Amniotic stem cell (primary cell): ENCODE measurements at places on chromosomes 5 and 9.

DNA sequence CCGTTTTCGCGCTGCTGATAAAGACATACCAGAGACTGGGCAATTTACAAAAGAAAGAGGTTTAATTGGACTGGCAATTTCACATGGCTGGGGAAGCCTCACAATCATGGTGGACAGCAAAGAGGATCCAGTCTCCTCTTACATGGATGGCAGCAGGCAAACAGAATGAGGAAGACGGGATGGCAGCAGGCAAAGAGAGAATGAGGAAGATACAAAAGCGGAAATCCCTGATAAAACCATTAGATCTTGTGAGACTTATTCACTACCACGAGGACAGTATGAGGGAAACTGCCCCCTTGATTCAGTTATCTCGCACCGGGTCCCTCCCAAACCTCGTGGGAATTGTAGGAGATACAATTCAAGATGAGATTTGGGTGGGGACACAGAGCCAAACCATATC lies 95.0 kb downstream of the OSTF1 start:
- DNase-seq, result no peak

- no peak for DNase-seq
Measured at GRCh38 chr5:119340597-119341218, 15.1 kb upstream of the TNFAIP8 start.

DNA sequence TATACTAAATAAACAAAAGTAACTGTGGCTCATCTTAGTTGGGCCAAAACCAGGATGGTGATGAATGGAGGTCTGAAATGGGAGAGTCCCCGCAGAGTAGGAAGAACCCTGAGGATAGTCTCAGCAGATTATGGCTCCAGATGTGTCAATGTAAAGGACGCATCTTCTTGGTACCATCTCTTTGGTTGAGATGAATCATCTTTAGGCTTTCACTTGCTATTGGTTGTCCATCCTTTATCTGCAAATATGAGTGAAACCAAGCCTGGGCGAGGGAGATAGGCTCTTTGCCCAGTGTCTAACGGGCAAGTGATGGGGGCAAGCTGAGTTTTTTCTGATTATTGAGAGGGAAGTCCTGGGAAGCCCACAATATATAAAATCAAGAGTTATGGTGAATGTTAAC lies 19.4 kb upstream of the LCP2 start:
- DNase-seq, result no peak

- DNase-seq, result no peak
Measured at GRCh38 chr5:34517249-34517648, 138.9 kb upstream of the RAI14 start.

DNA sequence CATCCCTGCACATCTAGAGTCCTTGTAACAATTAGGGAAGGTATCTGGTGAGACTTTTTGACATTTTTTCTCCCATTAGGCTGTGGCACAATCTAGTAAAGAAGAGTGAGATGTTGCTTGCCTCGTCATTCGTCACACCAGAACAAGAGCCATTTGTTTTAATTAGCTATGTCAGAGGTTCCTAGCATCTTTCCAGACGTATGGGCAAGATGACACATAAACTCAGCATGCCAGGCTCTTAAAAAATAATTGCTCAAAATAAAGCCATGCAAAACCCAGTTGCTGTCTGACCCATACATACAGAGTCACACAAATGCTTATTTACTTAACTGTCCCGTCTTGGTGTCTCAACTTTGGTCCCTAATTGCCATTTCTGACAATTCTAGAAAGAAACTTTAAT lies 125.9 kb downstream of the TRPM3 start:
- no peak for DNase-seq

- peak; percentile 34 for DNase-seq
Measured at GRCh38 chr5:60066502-60066901, 173.0 kb upstream of the PDE4D start.

GRCh38 chr9:21470126-21470525 lies 12.0 kb downstream of the IFNE start:
- DNase-seq, result no peak

DNA sequence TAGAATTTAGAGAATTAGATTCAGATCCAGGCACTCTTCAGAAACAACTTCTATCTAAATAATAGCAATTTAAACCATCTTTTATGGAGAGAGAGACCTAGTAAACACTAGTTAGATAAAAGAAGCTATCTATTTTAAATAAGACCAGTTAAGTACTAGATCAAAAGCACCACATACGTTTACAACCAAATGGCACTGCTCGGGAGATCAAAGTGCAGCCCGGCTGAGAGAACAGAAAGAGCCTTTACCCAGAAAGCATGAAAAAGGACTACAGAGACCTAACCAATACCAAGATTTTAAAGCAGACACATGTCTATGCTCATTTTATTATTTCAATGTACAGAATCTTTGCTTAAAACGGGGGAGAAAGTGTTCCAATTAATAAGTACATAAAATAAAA lies 30.8 kb downstream of the LIX1 start:
- no peak for DNase-seq

DNA sequence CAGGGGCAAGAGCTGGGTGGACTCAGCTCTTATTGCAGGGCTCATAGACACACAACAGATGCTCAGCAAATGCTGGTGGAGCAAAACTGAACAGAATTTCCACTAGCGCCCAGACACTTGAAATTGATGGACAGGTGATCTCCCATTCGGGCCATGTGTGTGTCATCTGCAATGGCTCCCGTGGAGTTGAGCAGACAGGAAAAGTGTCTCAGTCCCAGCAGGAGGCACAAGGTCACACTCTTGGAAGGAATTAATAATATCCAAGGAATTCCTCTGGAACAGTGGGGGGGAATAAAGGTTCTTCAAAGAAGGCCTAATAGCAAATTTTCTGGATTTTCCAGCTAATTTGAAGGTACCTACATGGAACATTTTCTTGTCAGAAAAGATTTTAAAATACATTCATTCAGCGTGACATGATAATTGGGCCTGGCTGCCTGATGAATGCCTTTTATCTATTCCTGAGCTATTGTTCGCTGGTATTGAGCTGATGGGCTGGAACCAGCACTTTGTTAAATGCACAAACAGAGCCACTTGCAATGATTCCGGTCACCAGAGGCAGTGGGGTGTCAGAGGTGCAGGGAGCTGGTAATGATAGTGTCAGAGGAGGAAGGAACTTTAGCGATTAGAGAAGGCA lies 31.5 kb upstream of the ALDH1B1 start:
- DNase-seq, result no peak

DNA sequence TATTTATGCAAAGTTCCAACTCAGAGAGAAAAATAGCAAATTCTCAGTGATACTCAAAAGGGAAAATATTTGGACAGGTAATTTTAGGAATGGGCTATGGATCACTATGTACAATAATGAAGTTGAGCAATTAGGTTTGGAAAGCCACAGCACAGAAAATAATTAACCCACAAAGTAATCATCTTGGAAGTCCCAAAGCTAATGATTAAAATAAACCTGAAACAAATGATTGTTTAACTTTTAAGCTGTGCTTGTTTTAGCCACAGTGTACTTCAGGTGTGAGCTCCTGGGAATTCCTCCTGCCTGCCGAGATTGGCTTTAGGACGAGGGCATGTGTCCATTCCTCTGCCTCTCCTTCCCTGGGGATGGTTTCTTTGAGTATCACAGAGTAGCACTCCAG lies 403.9 kb downstream of the ZSWIM6 start:
- DNase-seq, result no peak

DNA sequence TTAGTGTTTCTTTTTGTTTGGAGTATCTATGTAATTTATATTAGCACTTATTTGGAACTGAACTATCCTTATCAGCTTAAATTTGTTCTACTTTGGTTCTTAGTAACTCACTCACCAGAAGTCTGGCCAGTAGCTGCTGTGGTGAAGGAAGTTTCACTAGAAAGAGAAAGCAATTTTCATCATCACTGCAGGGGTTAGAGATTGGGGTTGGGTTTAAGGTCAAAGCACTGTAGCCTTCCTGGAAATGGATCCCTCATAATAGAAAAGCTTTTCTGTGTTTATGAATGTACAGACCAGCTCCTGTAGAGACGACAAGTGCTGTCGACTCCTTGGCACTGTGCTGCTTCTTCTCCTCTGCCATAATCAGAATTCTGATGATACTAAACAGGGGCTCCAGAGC lies 22.2 kb downstream of the MROH2B start:
- no peak for DNase-seq

GRCh38 chr5:130890610-130891009 lies 274.4 kb downstream of the HINT1 start:
- DNase-seq, result no peak

- DNase-seq, result peak; percentile 75
Measured at GRCh38 chr5:149406203-149406978, 27.3 kb upstream of the IL17B start.

- no peak for DNase-seq
Measured at GRCh38 chr5:119666542-119666941, 37.2 kb downstream of the FAM170A start.

- no peak for DNase-seq
Measured at GRCh38 chr5:92544596-92544995, 1036.4 kb downstream of the NR2F1-AS1 start.

GRCh38 chr5:145872486-145872885 lies 328 bp downstream of the GRXCR2 start:
- no peak for DNase-seq

DNA sequence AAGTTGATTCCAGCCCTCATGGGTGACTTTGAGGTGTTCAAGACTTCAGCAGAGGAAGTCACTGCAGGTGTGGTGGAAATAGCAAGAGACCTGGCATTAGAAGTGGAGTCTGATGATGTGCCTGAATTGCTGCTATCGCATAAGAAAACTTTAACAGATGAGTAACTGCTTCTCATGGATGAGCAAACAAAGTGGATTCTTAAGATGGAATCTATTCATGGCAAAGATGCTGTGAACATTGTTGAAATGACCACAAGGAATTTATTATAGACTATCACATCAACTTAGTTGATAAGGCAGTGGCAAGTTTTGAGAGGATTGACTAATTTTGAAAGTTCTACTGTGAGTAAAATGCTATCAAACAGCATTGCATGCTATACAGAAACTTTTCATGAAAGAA lies 17.1 kb upstream of the POU4F3 start:
- DNase-seq, result no peak

DNA sequence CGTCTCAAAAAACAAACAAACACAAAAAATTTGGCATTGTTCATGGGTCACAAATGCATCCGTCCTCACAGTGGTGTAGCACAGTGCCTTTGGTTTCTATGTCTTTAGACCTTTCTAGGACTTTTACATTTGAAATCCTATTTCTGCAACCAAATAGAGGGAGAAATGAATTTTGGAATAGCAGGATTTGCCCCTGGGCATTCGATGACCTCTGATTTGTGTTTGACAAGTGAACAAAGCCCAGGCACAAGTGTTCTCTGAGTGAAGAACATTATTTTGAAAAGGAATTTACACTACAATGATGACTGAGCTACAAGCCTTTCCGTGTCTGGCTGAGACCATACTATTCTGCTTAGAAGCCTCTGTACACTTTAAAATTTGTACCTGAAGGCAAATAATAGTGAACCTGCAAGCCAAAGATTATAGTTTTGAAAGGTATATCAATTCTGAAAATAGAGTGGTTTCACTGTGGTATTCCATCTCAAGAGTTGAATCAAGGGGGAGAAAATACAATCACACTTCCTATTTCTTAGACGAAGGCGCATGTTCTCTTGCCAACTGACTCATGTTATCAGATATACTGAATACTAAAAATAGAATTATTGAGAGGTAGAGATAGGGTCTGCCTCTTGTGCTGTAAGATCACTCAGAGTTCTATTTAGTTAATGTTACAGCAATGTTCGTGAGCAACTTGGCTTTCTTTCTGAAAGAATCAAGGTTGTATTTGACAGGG lies 297.6 kb downstream of the KDM4C start:
- DNase-seq, result no peak

DNA sequence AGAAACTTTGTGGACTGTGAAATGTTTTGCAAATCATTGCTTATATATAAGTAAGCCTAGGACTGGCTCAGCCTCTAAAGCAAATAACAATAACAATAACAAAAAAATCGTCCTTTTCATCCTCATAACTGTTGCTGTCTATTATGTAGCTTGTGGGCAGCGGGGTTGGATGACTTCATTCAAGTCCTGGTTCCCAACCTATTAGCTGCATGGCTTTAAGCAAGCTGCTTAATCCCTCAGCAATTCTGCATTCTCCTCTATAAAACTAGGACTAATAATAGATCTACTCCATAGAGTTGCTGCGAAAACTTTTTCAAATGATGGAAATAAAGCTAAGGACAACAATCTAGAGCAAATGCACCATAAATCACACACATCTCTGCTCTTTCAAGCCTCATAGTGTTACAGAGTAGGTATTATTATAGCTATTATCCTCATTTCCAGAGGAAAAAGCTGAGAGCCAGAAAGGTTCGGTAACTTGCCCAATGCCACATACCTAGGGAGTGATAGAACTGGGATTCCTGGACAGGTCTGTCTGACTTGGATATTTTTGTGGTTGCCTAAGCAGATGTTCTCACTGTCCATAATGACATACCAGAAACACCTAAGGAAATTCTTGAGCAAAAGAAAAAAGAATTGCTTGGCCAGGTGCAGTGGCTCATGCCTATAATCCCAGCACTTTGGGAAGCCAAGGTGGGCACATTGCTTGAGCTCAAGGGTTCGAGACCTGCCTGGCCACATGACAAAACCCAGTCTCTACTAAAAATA lies 98.8 kb upstream of the ADRA1B start:
- no peak for DNase-seq

GRCh38 chr5:156759156-156759555 lies 90.9 kb upstream of the PPP1R2B start:
- no peak for DNase-seq

- no peak for DNase-seq
Measured at GRCh38 chr5:2752821-2753439, 1.5 kb upstream of the IRX2 start.

- DNase-seq, result no peak
Measured at GRCh38 chr5:142883025-142883424, 112.8 kb downstream of the ARHGAP26 start.

DNA sequence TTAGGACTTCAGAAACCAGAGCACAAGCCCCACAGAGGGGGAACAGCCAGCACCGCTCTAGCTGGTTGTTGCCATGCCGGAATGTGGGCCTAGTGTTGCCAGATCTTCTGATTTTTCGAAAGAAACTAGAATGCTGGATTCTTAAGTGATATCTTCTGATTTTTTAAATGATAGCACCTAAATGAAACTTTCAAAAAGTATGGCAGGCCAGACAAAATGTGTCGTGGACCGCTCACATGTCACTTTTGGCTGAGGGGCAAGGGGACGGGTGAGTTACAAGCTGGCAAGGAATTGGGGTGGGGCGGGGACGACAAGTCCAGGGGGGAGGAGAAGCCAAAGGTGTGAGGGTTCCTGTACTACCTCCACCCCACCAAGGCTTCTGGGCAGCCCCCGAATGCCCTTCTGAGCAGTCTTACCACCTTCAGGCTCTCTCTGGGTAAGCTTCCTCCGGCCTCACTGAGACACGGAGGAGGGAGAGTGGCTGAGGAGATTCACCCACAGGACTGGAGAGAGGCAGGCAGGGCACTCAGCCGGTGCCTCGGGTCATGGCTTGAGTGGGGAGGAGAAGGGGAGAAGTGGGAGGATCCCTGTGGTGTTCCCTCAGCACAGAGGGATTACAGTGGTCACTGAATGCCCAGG lies 10.3 kb downstream of the B4GALT7 start:
- DNase-seq, result no peak

GRCh38 chr5:143682246-143682905 lies 129.6 kb upstream of the HMHB1 start:
- DNase-seq, result no peak

GRCh38 chr9:131258186-131258585 lies 18.1 kb downstream of the FAM78A start:
- DNase-seq, result no peak

- DNase-seq, result no peak
Measured at GRCh38 chr5:141234109-141234667, 11.0 kb upstream of the PCDHB15 start.
